ENCODE measurements at places on chromosomes 1 and 21.

DNA sequence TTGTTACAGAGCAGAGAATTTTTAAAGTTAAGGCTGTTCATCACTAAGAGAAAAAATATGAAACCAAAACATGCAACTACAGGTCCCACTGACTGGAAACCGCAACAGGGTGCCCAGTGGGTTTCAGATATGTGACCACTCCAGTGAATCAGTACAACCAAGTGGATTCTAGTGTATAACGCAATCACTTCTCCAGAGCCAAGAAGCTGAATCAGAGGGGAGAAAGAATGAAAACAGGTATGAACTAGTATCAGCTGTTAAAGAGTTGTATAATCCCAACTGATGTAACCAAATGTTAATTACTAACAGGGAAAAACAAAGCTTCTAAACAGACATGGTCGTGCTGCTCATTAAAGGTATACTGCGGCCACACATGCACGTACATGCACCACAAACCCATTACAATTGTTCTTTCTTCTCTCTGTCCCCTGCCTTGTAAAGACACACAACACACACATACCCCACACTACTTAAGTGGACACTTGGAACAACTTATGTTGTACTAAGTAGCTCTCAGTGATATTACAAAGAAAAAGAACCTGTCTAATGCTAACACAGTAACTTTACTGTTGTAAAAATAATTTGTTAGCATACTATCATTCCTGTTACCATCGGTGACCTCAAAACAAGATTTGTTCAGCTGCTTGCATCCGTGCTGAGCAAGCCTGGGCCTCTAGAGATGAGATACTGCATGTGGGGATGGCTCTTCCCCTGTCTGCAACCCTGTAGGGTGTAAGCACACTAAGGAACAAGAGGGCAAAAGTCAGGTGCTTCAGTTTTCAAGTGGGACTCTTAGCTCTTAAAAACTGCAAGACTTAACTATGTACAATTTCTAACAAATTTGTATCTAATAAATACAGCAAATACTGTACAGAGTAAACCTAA lies 74.2 kb downstream of the PTPN14 start:
- no peak for DNase-seq

GRCh38 chr1:94654459-94654858 lies 112.9 kb upstream of the F3 start:
- no peak for DNase-seq

DNA sequence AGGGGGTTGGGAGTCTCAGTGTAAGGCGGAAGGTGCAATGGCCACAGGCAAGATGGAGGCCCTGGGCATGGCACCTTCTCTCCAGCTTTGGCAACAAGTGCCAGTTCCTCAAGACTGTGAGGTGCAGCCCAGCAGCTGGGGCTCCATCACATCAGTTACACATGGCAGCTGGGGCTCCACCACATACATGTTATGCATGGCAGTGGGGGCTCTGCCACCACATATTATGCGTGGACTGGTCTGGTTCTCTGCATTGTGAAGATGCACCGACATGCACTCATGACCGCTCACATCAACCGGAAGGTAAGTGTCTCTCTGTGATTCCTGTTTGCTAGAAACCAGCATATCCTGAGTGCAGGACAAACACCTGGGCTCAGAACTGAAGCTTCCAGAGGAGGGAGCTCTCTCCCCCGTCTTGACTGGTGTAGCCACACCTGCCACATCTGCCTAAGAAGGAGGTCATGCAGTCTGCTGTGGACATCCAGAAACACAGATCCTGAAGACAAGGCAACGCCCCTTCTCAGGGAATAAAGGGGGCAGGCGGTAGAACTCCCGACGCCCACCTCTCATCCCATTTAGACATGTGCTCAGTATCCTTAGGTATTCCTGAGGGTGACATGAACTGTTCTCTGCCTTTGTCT lies 104.1 kb upstream of the TMPRSS2 start:
- DNase-seq = no peak

GRCh38 chr1:85607921-85608265 lies 27.3 kb downstream of the CCN1 start:
- no peak for DNase-seq

GRCh38 chr1:65330021-65330420 lies 20.7 kb downstream of the DNAJC6 start:
- no peak for DNase-seq

DNA sequence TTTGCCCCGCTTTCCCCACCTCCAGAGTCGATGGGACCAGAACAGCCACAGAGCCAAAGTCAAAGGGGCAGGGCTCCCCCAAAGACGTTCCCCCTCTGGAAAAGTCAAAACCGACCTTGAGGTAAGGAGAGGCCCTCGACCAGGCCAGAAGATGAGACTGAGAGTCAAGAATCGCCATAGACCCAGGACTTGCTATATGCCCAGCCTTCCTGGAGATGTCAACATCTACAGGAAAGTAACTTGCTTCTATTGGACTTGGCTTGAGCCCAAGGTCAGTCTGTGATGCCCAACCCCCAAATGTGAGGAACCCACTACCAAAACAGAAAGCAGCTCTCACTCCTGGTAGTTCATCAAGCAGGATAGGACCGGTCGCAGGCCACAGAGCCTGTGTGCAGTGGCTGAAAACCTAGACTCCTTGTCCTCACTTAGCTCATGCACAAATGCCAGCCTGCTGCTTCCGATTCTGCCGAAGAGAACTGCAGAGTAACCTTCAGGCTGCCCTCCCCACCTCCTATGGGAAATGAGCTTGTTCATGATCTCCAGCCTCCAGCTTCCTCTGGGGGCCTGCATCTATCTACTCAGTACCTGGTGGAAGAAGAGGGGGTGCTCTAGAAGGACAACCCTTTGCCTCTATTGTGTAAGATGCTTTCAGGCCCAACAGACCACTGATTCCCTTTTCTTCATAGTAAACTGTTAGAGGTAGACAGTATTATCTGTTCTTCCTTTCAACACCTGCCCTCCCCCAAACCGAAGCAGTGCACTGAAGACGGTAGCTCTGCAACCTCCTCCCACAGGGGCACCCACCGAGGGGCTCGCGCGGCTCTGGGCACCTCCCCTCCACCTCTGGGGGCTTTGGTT lies 1.4 kb downstream of the ACOT7 start:
- no peak for DNase-seq

DNA sequence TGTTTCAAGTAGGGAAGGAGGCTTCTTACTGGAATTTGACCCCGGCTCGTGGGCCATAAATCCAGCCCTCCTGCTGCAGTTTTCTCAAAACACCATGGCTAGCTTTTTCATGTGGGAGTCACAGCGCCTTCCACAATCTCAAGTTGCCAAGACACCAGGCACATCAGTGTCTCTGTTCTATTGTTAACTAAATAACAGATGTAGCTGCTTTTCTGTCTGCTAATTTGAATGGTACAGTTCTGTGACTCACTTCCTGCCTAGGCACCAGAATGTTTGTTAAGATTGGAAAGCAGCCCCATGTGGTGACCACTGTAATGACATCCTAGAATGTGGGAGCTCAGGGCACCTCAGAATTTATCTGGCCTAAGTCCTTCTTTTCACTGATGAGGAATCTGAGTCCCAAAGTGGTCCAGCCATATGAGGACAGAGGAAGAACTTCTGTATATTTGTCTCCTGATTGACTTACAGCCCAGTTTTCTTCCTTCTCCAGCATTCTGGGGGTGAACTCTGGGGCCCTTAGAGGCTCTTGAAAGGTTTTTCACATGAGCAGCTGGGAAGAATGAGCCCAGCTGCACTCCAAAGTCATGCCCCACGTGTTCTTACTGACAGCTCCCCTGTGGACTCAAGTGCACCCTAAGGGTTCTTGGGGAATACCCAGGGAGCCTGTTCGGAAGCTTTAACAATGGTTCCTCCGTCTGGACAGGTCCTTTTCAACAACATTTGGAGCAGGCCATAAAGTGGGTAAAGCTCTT lies 27.5 kb downstream of the TRIM45 start:
- no peak for DNase-seq

DNA sequence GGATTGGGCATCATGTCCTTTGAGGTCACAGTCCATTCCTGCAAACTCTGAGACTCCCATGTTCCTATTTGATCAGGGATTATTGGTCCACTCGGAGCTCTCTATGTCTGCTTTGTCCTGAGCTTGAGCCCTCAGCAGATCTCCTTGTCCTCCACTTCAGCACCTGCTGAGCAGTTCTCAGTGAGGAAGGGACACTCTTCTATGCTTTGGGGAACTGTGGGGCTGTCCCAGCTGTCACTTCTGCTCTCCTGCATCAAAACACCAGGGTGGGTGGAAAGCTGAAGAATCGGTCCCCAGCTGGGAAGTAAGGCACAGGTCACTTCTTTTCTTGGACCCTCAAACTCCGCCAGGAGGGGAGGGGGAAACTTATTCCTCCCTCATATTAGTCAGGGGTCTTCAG lies 99.5 kb downstream of the PCP4 start:
- no peak for DNase-seq

DNA sequence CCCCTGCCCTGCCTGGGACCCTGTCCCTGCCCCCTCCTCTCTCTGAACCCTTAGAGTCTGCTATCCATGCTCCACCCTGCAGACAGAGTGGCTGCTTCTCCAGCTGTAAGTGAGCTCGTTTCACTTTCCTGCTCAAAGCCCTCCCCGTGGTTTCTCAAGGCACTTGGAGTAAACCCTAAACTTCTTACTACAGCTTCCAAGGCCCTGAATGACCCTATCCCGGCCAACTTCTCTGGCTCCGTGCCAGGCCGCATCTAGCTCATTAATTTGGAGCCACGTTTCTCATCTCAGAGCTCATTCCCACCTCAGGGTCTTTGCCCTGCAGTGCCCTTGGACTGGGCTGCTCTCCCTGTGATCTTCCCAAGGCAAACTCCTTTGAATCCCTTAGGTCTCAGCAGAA lies 235.1 kb upstream of the RUNX1 start:
- DNase-seq = no peak

DNA sequence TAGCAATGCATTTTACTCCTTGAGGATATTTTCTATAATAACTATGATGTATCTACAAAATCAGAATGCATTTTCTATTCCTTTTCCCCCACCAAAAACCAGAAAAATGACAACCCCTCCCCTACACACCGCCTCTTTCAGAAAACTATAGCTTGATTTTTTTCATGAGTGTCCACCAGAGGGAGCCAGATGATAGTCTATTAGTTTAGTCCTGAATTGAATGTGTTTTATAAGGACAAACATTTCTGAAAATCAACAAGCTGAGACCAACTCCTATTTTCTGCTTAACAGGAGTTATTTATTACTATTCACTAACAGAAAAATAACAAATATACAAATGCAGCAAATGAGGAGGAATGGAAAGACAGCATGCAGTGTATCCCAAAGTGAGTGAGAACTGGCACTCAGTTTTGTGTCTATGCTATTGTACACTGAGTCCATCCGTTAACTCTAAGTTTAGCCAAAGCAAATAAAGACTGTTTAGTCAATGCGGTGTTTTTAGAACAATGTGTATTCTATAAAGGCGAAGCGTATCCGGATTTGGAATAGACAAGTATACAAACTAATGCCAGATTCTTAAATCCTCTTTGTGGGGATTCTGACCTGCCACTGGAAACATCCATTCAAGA lies 182.6 kb downstream of the VAV3 start:
- DNase-seq = no peak

- no peak for DNase-seq
Measured at GRCh38 chr1:186700722-186701121, 20.5 kb upstream of the PTGS2 start.

GRCh38 chr1:153962088-153963029 lies 978 bp downstream of the SLC39A1 start:
- no peak for DNase-seq

GRCh38 chr1:10613861-10614260 lies 139.1 kb downstream of the PEX14 start:
- DNase-seq = no peak

GRCh38 chr21:29307718-29308455 lies 9.2 kb downstream of the BACH1 start:
- DNase-seq = no peak

DNA sequence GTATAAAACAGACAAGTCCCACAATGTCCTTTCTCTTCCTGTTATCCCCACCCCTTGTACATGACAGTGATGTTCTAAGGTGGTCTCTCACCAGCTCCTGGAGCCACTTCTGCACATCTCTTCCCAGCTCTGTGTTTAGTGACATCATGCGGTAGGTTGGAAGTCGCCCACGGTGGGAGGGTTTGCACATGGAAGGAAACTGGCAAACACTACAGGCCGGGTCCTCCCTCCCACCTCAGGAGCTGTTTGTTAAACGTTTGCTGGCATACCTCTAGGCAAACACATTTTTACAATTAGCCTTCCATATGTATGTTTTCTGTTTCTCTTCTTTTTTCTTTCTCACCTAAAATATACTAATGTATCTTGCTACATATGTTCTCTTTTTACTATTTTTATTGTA lies 107.4 kb downstream of the PCBP3 start:
- no peak for DNase-seq

DNA sequence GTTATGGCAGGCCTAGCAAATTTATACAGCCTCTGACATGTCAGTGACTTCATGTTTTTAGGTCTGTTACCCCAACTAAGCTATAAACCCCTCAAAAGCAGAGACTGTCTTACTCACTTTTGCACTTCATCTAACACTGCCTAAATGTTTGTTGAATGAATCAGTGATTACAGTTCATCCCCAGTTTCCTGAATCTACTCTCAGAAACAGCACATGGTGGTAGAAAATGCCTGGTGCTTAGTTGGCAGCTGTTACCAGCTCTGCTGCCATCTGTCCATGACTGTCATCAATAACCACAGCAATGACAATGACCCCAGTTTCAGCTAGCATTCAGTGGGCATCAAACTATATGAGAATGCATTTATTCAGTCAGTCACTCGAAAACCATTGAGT lies 110.5 kb upstream of the SERBP1 start:
- DNase-seq = no peak

- no peak for DNase-seq
Measured at GRCh38 chr21:36966821-36967768, 626 bp upstream of the HLCS start.

DNA sequence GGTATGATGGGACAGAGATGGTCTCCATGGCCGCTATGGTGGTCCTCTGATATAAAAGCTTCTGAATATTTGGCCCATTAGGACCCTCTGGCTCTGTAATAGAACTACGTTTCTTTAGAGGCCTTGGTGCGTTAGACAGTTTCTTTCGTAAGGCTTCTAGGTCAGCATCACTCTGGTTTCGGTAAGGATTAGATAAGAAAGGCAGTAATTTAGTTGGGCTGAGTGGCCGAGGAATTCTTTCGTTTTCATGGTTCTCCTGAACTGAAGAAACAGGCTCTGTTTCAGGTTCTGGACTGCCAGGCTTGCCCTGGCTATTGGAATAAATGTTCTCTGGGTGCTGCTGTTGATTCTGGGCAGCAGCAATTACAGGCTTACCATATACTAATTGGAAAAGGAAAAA lies 49.5 kb downstream of the TP53BP2 start:
- DNase-seq = no peak

- DNase-seq = no peak
Measured at GRCh38 chr1:170063109-170063826, 11.2 kb downstream of the KIFAP3 start.

DNA sequence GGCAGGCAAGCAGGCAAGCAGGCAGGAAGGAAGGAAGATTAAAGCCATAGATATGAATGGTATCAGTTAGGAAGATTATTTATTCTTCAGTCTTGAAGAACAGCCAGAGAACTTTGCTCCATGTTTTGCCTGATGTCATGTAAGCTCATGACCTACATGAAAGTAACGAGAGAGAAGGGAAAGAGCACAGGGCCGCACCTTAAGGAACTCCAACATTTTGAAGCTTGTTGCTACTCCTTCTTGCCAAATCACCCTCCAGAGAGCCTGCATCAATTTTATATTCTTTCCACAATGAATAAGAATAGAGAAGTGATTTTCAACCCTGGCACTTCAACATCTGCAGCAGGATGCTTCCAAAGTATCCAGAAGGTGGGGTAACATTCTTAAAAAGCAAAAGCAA lies 78.0 kb upstream of the EFHD2 start:
- DNase-seq = no peak

GRCh38 chr21:33162436-33162951 lies 67.2 kb upstream of the IFNAR2 start:
- no peak for DNase-seq

Data from stimulated activated CD4-positive, alpha-beta T cell treated with anti-CD3 and anti-CD28 coated beads, Interleukin-12 subunit alpha, Interleukin-12 subunit beta, amount 100 ng/mL, for 24 hours (primary cell).